ENCODE measurements at places on chromosomes 16 and 17.

- DNase-seq = no peak
Measured at GRCh38 chr16:27924411-27925118, 138.9 kb downstream of the GSG1L start.

GRCh38 chr16:79182616-79183015, 417.9 kb downstream of the MAF start:
- DNase-seq = no peak

- peak; percentile 27 for DNase-seq
Measured at GRCh38 chr16:70700101-70701020, 14.5 kb upstream of the MTSS2 start.

DNA sequence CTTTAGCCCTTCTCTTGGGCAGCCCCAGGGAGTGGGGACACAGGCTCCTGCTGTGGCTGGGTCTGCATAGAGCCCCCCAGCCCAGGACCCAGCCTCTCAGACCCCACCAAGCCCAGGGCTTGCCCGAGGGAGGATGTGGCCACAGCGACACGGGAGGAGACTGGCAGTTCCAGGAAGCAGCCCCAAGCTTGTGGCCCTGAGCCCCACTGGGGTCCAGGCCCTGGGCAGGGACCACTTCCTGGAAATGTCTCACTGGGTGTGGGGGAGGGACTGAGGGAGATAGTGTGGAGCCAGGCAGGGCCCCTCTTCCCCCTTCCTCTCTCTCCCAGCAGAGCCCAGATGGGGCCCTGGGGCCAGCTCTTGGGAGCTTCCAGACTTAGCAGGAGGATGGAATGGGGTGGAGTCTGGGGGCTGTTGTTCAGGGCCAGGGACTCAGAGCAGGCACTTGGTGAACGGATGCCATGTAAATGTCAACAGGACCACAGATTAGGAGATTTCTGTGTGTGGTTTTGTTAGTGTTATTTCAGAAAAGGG, 35.3 kb downstream of the ADGRG5 start:
- DNase-seq = no peak

DNA sequence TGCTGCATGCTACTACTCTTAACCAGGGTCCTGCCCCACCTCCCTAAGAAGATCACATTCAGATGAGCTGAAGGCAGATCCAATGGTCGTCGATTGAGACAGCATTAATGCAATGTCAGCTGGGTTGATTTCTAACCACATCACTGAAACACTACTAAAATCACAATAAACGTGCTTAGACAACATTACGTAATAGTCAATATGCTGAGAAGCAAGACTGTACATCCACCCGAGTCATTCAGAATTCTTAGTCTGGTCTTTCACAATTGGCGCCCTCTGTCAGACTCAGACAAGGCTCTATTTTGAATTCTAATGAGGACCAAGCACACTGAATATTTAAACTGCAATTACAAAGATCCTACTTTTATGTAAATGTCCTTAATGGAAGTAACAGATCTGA, 205.2 kb downstream of the STX8 start:
- no peak for DNase-seq

DNA sequence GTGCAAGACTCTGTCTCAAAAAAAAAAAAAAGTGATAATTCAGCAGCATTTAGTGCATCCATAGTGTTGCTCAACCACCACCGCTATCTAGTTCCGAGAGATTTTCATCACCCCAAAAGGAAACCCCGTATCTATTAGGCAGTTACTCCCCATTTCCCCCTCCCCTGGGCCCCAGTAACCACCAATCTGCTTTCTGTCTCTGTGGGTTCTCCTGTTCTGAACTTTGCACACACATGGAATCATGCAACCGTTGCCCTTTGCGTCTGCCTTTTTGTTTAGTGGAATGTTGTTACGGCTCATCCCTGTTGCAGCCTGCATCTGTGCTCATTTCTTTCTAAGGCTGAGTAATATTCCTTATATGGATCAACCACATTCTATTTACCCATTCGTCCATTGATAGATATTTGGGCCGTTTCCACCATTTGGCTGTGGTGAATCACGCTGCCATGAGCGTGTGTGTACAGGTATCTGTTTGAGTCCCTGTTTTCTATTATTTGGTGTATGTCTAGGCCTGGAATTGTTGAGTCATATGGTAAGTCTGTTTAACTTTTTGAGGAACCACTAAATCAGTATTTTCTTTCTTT, 8.7 kb upstream of the SYNGR2 start:
- DNase-seq = no peak

GRCh38 chr16:55033225-55034156, 102.8 kb downstream of the IRX5 start:
- DNase-seq = no peak

GRCh38 chr17:31582151-31582907, 190.9 kb downstream of the RAB11FIP4 start:
- peak; percentile 29 for DNase-seq

DNA sequence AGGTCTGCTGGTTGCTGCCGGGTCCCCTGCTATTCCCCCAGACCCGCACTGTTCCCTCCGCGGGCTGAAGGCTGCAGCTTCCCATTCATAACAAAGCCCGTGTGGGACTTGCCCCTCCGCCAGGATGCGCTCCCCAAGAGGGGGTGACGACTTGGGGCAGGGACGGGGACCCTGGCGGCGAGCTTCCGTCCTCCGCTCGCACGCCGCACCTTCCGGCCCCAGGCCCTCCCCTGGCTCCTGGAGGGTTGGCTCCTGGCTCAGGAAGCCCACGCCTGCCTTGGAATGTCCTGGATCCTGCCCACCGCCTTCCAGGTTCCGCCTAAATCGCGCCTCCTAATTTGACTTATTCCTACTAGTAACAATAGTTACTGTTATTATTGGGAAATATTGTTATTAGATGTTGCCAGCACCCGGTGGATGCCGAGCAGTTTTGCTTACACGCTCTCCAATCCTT, 1.1 kb upstream of the TFAP4 start:
- DNase-seq = no peak

GRCh38 chr16:57766714-57767348, 31.3 kb downstream of the KATNB1 start:
- no peak for DNase-seq

- DNase-seq = no peak
Measured at GRCh38 chr17:73284354-73284753, 22.7 kb upstream of the CPSF4L start.

DNA sequence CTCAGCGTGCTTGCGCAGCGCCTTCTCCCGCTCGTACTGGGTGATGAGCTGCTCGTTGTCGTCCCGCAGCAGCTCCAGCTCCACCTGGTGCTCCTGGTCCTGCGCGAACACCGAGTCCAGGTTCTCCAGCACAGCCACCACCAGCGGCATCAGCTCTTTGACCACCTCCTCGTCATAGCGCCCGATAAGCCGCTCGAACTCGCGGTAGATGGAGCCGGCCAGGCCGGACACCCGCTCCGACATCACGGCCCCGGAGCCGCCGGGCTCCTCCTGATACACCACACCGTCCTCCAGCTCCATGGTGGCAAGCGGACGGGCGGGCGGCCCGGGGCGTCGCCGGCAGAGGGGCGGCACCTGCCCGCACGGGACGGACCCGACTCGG, 320 bp downstream of the SPAG9 start:
- peak; percentile 41 for DNase-seq

GRCh38 chr16:11685844-11686618, 17.8 kb downstream of the SNN start:
- DNase-seq = no peak

- DNase-seq = no peak
Measured at GRCh38 chr17:17719966-17720543, 38.8 kb downstream of the RAI1 start.

DNA sequence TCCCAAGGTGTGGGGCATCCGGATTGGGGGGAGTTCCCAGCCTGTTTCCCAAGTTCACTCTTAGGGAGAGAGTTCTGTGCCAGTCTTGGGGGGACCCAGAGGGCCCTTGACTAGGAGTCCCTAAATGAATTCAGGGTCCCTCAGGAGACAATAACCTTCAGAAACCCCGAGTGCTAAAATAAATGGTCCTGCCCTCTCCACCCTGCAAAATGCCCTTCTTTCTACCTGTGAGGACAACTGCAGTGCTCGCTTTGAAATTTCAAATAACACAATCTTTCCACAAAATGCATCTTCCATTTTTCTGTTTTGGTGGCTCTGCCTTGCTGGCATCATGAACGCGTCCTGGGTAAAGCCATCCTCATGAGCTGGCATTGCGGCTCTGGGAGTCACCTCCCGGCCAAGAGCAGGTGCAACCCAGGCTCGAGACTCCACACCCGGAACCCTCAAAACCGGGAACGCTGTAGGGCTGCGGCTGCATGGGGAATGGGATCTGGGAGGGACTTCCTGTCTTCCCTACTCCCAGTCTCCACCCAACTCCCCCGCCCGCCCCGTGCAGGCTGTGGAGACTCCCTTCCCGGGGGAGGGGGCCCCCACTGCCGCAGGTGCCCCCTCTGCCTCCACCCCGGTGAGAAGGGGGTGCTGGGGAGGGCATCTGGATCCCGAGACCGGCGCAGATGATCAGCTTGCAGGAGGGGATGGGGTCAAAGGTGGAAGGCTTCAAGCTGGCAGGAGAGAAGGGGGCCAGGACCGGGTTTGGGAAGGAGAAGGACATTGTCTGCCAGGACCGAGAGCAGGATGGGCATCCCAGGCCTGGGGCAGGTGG, at the start of gene ZNF205:
Gene ZNF205 (plus strand): TSS at position 529 of the 823 bp plus-strand sequence. CDS start 845 bp downstream, outside the sequence.
- peak; percentile 77 for DNase-seq

DNA sequence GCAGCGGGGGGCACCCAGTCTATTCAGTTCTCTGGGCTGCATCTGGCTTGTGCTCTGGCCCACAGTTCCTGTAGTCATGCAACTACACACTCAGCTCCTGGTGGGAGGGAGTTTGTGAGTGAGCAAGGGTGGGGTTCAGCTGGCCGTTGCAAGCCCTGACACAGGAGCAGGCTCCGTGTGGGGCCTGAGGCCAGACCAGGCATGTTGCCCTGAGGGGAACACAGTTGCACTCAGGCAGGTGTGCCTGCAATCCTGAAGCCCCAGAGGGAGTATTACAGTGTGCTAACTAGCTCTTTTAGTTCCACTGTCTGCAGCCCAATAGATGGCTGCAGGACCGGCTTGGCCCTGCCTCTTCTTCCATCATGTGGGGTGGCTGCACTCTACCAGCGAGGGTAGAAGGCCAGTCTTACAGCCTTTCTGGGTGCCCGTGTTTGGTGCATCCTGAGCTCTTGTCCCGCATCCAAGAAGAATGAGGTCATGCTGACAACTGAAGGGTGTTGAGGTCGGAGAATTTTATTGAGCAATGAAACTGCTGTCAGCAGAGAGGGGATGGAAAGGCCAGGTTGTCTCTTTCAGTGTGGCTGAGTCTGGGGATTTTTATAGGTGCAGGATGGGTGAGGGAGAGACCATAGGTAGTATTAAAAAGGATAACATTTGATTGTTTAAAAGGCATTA, 49.9 kb upstream of the ELAC2 start:
- DNase-seq = no peak

GRCh38 chr16:1379304-1380076, 27.8 kb downstream of the GNPTG start:
- peak; percentile 46 for DNase-seq

DNA sequence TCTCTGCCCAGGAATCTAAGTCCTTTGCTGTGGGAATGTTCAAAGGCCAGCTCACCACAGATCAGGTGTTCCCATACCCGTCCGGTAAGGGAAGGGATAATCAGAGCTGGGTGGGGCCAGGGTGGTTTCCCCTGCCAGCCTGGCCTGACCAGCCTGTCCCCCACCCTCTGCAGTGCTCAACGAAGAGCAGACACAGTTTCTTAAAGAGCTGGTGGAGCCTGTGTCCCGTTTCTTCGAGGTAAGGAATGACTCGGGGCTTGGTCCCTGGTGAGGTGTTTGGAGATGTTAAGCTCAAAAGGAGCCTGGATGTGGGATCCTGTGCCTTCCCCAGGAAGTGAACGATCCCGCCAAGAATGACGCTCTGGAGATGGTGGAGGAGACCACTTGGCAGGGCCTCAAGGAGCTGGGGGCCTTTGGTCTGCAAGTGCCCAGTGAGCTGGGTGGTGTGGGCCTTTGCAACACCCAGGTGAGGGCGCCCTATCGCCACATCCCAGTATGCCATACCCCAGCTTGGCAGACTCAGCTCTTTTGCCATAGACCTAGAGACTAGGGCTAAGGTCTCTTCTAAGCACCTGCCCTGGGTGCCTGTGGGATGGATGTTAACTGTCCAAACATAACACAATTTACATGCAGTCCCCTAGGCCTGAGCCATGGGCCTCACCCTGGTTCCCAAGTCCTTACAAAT, 997 bp downstream of the ACADVL start:
- peak; percentile 15 for DNase-seq

- DNase-seq = no peak
Measured at GRCh38 chr17:82813299-82814051, 26.3 kb downstream of the ZNF750 start.

- DNase-seq = no peak
Measured at GRCh38 chr17:78705071-78705470, 77.0 kb downstream of the CYTH1 start.

DNA sequence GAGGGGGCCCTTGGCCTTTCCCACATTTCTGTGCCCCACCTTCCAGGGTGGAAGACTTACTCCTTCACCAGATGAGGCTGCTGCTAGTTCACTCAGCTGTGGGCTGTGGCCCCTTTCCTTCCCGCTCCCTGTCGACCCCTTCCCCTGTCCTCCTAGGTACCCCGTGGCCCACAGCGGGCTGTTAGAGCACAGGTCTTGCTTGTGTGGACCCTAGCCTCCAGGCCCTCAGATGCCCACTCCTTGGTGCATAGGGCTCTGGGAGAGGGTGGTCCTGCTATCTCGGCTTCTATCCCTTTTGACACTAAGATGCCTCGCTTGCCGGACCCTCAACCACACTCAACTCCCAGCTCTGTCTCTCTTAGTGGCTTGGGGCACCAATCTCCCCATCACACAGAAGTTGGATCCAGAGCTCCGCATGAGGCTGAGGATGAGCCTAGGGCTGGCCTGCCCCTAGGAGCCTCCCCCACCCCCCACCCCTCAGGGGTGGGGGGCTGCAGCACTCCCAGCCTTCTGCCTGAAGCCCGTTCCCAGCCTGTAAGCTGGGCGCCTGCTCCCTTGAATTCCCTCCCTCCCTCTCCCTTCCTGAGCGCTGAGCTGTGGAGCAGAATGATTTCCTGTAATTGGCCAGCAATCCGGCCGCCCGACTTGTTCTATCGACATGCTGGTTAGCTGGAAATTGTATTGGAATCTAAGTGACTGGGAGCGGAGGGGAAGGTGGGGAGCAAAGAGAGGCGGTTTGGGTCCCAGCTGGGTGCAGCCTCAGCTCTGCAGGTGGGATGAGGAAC, 30.9 kb downstream of the DCAKD start:
- no peak for DNase-seq

DNA sequence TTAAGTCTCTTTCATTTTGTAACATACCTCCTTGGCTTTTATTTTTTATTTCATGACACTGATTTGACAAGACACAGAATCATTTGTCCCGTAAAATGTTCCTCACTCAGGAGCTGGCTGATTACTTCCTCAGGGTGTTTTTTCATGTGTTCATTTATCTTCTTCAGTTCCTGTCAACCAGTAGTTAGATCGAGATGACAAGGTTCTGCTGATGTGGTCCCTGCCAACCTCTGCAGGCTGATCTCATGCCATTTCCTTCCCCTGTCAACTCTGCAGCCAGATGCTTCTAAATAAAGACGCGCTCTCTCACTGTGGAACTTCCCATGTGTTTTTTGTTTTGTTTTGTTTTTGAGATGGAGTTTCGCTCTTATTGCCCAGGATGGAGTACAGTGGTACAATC, 8.1 kb upstream of the CXCL16 start:
- DNase-seq = no peak

Data from NCI-H2029 (cell line).